ENCODE measurements at places on chromosomes 5 and 9. TPM values are rescaled to one million over a fixed set of nuclear protein-coding genes. Genes with fewer than 3 reads are reported as not detected.

DNA sequence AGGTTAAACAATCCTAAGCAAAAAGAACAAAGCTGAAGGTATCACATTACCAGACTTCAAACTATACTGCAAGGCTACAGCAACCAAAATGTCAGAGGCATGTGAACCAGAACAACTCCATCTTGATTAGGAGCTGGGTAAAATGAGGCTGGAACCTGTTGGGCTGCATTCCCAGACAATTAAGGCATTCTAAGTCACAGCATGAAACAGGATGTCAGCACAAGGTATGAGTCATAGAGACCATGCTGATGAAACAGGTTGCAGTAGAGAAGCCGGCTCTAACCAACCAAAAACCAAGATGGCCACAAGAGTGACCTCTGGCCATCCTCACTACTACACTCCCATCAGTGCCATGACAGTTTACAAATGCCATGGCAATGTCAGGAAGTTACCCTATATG, 252.0 kb downstream of the RASEF start:
- no peak for DNase-seq

DNA sequence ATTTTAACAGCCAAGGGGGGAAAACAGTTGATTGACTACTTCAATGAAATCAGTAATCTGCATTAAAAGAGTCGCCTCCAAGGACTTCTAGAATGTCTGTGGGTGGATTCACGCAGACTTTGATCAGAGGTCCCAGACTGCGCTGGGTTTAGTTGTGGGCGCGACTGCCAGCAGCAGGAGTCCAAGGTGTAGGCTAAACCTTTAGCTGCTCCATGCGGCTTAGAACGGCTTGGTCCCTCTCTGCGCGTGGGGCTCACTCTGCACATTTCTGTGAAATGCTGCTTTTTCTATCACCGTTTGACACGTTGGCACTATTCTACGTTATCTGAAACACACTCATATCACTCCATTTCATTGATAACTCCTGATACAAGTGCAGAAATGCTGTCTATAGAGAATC, 48.6 kb upstream of the IRX2 start:
- no peak for DNase-seq

- DNase-seq: no peak
Measured at GRCh38 chr9:123322273-123323195, 33.5 kb upstream of the CRB2 start.

GRCh38 chr5:158162026-158162425, 303.1 kb upstream of the CLINT1 start:
- no peak for DNase-seq

GRCh38 chr5:2254406-2254805, 371.7 kb upstream of the IRX4 start:
- DNase-seq: no peak

- no peak for DNase-seq
Measured at GRCh38 chr5:71882826-71883741, 164.0 kb downstream of the CARTPT start.

DNA sequence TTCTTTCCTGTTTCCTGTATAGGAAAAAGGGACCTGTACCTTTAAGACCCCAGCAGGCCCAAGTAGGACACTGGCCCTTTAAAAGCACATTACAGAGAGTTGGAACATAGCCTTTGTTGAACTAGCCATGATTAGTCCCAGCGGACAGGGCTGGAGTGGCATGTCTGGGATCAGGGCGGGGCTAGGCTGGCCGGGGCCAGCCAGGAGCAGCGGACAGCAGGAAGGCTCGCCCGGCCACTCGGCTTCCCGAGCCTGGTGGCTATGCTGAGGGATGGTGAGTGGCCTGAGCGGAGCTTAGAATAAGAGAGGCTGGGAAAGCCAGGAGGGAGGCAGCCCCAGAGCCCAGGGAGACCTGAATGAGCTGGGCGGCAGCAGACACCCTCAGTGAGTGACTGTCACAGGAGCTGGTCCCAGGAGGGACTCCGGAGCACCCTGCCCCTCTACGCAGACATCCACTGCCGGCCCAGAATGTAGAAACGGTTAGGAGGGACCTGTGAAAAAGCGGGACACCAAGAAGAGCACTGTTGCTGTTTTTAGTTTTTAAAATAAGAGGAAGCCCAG, 92.1 kb downstream of the DAB2IP start:
- DNase-seq: no peak

DNA sequence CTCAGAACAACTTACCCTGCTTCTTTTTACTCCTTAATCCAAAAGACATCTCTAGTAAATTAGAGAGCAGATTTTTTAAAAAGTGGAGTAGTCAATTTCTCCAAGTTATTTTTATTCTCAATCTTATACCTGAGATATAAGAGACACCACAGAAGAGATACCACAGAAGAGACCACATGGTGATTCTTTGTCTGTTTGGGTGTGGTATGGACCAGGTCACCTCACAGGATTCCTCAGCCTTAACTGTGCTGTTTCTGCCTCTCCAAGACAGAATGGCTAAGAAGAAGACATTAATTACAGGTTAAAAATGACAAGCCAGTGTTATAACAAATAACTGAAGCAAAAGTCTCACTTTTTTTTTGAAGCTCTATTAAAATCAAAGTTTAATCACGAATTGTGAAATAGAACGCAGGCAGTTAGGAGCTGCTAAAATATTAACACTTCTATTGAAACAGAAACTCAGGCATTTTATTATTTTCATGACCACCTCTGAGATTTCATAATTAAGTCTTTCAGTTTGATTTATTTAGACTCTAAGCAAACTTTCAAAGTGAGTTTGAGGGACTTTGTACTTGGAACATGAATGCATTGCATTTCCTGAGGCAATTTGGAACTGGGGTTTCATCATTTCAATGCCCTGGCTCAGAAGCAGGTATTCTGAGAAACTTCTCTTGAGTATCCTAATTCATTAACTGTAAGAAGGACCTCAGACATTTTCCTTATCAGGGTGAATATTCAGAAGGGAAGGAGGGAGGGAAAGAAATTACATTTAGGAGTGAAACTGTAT, 280.7 kb downstream of the KCTD16 start:
- DNase-seq: no peak

- no peak for DNase-seq
Measured at GRCh38 chr5:55982957-55983381, 11.8 kb downstream of the IL6ST start.

DNA sequence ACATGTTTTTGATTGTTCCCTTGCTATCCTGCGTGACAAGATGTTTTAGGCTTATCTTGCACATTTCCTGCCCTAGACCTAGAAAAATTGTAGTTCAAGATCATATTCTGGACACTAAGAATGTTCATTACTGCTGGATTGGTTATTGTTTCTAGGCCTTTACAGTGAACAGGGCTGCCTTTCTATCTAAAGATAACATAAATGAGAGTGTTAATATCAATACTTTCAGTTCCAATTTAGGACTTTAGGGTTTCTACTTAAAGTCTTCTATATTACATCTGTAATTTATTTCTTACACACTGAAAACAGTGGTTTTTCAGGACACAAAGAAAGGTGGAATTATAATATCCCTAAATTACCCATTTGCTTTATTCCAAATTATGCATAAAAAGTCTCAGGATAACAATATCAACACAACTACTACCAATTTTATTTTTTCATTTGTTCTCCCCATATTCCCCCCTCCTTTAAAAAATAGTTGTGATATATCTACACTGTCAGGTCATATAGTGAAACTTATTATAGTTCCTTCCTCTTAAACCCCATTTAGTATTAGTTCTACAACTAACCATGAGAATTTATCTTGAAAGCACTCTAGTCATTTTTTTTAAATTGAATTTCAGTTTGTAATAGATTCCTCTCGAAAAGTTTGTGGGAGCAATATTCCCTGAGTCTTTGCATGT, 293.9 kb upstream of the RIOK2 start:
- DNase-seq: no peak

The TAF1L gene
- 0.10 TPM for polyA plus RNA-seq

The SPINK4 gene
- polyA plus RNA-seq: not detected

The PDLIM4 gene
- 11.2 TPM for polyA plus RNA-seq

The SLC6A19 gene
- 38.8 TPM for polyA plus RNA-seq

The ZNF618 gene
- polyA plus RNA-seq: 39.7 TPM

The NTRK2 gene
- 132 TPM for polyA plus RNA-seq

All from right renal cortex interstitium (tissue), 3 donors.